ENCODE measurements at places on chromosomes 12 and 14.
A peak's percentile ranks its signal among the peaks of the same experiment; 100 is the strongest.

DNA sequence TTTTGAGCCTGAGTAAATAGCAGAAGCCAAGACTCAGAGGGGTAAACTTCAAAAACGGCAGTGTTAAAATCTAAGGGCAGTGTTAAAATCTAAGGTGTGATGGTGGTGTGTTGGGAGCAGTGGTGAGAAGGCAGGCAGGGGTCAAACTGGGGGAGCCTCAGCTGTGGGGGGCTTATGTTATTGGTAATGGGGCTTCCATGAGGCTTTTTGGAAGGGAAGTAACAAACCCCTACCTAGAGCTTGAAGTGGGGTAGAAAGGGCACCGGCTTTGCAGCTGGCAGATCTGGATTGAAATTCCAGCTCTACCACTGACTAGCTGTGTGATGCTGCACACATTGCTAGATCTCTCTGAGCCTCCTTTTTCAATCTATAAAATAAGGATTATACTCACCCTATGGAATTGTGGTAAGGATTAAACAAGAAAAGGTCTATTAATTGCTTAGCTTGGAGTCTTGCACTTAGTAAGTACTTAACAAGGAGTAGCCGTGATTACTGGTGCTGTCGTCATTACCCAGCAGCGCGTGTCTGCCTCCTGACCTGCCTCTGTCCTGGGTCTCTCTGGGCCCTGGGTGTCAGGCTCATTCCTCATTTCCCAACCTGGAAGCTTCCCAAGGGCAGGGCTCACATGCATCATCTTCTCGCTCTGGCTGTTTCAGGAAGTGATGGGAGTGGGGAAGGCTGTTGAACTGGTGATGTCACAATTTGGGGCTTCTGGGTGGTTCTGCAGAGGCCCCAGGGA, 18.5 kb upstream of the KRT80 start:
- DNase-seq = peak; percentile 86

- no peak for DNase-seq
Observed at GRCh38 chr12:45572114-45572513, 157.4 kb upstream of the ARID2 start.

- DNase-seq = no peak
Observed at GRCh38 chr14:55111122-55111708, 17.8 kb upstream of the LGALS3 start.

- DNase-seq = no peak
Observed at GRCh38 chr14:60815371-60815770, 80.8 kb downstream of the MNAT1 start.

- DNase-seq = no peak
Observed at GRCh38 chr12:33718631-33719030, 279.0 kb upstream of the SYT10 start.

GRCh38 chr14:22460461-22461195, 128.4 kb downstream of the DAD1 start:
- peak; percentile 79 for DNase-seq

- no peak for DNase-seq
Observed at GRCh38 chr14:101360054-101360911, 201.0 kb upstream of the DIO3 start.

GRCh38 chr14:103260629-103261124, 73.4 kb upstream of the EIF5 start:
- peak; percentile 60 for DNase-seq

GRCh38 chr12:78179346-78179745, 348.7 kb downstream of the NAV3 start:
- DNase-seq = no peak

- no peak for DNase-seq
Observed at GRCh38 chr14:81028461-81028860, 73.0 kb downstream of the TSHR start.

DNA sequence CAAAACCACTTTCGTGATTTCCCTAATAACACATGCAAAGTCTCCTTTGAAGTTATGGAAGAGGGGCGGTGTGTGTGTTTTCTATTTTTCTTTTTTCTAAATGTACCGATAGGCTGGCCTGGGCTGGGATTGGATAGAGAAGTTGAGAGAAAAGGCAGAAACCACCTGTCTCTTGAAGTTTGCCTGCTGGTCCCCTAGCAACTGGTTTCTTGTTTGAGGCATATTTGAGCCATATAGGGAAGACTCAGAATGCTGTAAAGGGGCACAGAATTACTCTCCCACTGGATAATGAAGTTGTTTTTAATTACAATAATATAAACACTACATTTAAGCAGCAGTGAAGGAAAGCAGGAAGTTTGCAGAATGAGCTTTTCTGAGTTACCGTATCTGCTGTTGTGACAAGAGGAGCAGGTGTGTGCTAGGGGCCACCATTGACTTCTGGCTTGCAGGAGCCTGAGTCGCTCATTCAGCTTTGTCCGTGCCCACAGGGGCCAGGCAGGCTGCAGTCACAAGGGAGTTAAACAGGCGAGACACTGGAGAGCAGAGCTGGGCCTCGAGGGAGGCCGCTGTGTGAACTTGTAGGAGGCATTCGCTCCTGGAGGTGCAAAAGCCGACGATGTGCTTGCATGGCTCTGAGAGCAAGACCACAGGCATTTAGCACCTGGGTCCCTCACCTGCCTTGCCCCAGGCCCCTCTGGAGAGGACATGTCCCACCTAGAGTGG, 173.8 kb upstream of the RGS6 start:
- DNase-seq = no peak

GRCh38 chr12:63880742-63881263, 36.3 kb downstream of the SRGAP1 start:
- DNase-seq = no peak

DNA sequence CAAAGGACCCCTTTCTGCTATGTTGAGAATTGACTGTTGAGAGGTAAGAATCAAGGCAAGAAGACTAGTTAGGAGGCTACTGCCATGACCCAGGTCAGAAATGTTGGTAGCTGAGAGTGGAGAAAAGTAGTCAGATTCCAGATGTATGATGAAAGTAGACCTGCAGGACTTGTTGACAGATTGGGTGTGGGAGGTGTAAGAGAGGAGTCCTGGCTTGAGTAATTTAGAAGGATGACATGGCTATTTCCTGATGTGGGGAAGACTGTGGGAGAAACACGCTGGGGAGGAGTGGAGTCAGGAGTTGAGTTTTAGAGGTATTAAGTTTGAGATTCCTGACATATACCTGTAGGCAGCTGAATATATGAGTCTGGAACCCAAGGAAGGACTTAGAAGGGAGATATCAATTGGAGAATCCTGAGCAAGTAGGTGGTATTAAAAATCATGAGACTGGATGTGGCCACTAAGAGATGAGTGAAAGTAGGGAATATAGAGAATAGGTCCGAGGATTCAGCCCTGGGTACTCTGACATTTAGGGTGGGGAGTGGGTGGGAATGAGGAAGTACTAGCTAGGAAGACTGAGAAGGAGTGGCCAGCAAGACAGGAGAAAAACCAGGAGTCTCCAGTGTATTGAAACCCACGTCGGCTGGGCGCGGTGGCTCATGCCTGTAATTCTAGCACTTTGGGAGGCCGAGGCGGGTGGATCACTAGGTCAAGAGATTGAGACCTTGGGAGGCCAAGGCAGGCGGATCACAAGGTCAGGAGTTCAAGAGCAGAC, 12.6 kb upstream of the DDX47 start:
- peak; percentile 98 for DNase-seq

DNA sequence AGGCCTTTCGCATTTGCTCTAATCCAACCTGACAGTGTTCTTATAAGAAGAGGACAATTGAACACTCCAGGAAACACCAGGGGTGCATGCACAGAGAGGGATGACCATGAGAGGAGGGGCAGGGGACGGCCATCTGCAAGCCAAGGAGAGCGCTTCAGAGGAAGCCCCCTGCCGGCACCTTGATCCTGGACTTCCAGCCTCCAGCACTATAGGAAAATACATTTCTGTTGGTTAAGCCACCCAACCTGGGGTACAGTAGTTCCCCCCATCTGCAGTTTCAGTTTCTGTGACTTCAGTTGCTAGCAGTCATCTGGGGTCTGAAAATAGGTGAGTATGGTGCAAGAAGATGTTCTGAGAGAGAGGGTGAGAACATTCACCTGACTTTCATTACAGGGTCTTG, 64.7 kb downstream of the CLMN start:
- no peak for DNase-seq

All from NCI-H226 (cell line).